Fibroblast of skin of abdomen (primary cell): ENCODE measurements at places on chromosomes 1 and 21.
A peak's percentile ranks its signal among the peaks of the same experiment; 100 is the strongest.

GRCh38 chr1:96538111-96538641, 183.4 kb upstream of the PTBP2 start:
- peak; percentile 80 for DNase-seq

DNA sequence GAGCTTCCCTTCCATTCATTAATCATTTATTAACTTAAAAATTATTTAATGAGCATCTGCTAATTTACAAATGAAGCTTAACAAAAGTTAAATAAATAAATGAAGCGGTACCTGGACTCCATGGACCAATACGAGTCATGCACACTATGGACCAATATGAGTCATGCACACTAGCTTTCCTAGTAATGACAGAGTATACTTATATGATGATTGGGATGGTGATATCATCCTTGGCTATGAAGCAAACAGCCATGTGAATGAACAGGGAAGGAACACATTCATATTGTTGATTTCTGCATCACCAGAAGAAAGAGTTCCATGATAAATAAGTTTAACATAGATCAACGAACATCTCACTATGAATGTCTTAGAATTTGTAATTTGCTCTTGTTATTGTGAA, 109.9 kb downstream of the SPAG17 start:
- DNase-seq: peak; percentile 63

DNA sequence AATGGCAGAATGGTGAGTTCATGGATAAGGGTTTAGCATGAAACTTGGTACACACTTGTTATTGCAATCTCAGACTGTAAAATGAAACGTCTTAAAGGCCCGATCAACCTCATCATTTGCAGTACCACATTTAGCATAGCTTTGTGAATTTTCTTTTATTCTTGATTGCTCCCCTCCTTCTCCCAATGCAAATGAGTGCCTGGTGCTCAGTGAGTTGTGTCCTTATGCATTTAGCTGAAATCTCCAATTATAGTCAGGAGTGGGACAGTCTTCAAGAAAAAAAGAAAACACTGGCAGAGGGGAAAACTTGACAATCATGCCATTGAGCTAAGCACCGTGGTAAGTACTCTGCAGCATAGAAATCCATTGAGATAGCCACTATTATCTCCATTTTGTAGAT, 161.0 kb upstream of the HMCN1 start:
- no peak for DNase-seq

GRCh38 chr1:162022626-162023025, 1.0 kb downstream of the OLFML2B start:
- no peak for DNase-seq

DNA sequence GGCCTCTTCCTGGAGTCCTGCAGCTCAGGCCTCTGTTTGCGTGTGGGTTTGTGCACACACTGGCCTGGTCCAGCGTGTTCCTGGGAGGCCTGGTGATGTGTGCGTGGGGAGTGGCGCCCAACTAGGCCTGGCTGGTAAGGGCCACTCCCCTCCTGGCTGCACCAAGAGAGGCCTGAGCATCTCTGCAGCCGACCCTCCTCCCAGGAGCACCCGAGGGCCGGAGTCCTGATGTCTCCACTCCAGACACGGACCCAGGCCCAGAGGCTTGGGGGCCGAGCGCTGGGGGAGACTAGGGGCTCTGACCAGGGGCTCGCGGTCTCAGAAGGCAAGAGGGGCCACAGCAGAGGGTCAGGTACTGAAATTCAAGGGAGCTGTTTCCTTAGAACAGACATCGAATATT, 33.3 kb downstream of the MORN1 start:
- DNase-seq: no peak

GRCh38 chr21:46220275-46220810, 8.2 kb downstream of the LSS start:
- DNase-seq: no peak

GRCh38 chr21:45639206-45640000, 4.1 kb upstream of the PCBP3 start:
- no peak for DNase-seq

DNA sequence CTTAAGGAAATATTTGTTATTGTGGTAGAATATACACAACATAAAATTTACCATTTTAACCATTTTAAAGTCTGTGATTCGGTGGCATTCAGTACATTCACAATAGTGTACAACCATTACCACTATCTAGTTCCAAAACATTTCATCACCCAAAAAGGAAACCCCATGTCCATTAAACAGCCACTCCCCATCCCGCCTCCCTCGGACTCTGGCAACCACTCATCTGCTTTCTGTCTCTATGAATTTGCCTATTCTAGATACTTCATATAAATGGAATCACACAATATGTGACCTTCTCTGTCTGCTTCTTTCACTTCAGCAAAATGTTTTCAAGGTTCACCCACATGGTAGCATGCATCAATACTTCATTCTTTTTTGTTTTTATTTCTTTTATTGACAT, 51.3 kb downstream of the PTP4A2 start:
- no peak for DNase-seq

DNA sequence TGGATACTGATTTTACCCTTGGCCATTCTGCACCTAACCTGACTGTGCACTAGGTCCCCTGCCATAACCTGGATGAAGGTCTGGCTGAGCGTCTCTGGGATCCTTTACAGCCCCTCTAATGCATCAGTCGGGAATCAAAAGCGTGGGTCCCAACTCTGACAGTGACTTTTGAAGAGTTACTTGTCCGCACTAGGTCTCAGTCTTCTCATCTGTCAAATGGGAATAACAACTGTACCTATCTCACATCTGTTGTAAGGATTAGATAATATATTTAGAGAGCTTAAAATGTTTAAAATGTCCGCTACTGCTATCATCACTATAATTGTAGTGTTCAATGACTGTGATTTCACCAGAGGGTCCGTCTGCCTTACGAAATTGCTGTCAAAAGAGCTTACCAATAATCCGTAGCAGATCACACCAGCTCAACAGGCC, 746 bp downstream of the TADA1 start:
- no peak for DNase-seq

- no peak for DNase-seq
Measured at GRCh38 chr1:228148196-228148861, 1.4 kb upstream of the GJC2 start.

DNA sequence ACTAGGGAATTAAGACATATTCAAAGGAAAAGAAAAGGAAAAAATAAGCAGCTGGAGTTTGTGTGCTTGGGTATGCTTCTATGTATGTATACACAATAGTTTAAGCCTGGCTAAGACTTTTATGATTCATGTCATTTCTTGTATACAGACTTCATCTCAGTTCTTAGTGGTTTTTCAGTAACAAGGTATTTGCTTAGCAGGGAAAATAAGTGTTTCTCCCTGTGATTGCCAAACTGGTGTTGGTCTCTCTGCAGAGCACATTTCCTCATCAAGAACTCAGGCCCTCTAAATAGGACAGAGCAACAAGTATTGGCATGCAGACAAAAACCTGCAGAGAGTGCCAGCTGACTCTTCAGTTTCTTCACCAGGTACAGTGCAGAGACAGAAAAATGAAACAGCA, 484.4 kb upstream of the ZRANB2 start:
- peak; percentile 22 for DNase-seq

GRCh38 chr21:25960402-25960801, 210.2 kb downstream of the APP start:
- no peak for DNase-seq

DNA sequence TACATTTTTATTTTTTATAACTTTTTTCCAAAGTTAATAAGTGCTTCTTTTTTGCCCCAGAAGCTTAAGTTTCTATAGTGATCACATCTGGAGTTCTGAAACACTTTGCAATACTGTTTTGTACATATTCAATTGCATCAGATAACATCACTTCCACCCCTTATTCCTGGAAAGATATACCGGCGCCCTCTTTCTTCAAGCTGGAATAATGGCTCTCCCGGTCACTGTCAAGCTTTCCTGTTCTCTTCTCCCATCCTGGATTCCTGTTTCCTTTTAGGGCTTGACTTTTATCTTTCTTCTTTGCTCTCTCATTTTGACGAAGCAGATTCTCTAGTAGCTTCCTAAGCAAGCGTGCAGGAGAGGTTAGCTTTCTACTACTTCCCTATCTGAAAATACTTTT, 1866.8 kb downstream of the MRPL39 start:
- DNase-seq: no peak

- no peak for DNase-seq
Measured at GRCh38 chr1:192350356-192350755, 33.6 kb downstream of the RGS21 start.

- DNase-seq: peak; percentile 52
Measured at GRCh38 chr1:84687714-84688462, 2.4 kb downstream of the SSX2IP start.

DNA sequence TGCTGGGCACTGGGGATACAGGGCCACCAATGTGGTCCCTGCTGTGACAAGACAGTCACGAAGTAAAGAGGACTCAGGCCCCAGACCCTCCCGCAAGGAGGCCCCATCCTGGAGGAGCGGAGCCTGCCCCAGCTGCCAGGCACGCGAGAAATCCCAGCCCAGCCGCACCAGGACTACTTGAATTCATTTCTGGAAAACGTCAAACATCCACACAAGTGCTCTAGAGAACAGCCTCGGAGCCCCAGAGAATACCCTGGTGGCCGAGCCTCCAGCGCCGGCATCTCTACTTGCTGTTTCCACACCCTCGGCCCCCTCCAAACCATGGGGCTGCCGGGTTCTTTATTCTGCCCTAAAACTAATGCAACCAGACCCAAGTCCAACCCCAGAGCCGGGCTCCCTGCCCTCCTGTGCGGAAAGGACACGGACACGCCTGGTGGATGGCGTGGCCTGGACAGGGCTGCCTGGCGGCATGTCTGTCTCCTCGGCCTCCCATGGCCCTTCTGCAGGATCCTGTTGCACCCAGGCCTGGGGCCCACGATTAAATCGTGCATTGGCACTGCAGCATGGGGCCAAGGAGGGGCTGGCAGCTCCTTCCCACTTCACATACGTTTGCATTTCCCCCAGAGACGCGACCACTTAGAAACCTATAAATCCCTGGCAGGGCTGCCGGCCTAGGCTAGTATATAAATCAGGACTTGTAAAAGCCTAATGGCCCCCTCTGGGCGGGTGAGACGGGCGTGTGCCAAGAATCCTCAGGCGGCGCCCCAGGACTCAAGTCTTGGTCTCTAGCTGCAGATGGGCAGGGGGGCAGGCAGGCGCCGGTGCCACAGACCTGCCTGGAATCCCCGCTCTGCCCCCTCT, 41.2 kb downstream of the DMRTB1 start:
- no peak for DNase-seq

- DNase-seq: no peak
Measured at GRCh38 chr1:86541859-86542258, 5.0 kb upstream of the CLCA4 start.

DNA sequence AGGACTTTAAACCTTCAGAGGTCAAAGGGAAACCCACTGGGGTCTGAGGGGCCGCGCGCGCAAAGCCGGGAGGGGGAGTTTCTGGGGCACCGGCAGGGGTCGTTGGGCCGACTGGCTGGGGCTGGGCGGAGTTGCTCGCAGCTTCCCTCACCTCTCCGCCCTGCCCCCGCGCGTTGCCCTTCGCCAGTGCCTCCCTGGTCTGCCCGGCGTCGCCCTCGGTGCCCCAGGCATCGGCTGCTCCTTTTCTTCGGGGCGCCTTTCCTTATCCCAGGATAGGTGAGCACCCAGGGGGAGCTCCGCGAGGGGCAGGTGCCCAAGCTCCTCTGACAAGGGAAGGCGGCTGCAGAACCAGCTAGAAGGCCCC, 390 bp upstream of the NGF start:
- no peak for DNase-seq

GRCh38 chr1:43783671-43784205, 76.4 kb downstream of the ST3GAL3 start:
- no peak for DNase-seq

DNA sequence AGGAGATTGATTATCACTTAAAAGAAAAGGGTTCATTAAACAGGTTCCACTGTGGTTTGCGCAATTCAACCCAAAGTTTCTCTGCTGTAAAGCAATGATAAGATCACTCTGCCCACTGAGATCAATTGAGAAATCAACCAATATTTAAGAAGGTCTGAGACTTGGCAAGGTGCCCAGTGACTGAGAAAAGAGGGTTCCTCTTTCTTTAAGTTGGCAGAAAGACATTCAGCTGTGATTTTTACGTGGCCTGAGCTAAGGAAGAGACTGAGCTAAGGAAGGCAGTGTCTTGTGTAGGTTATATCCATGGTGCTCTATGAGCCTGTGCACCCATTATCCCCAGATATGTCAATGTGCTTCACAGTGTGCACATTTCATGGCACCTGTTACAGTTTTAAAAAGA, 344.1 kb downstream of the DISC1 start:
- no peak for DNase-seq

- peak; percentile 96 for DNase-seq
Measured at GRCh38 chr1:59730759-59731478, 83.8 kb upstream of the HOOK1 start.

DNA sequence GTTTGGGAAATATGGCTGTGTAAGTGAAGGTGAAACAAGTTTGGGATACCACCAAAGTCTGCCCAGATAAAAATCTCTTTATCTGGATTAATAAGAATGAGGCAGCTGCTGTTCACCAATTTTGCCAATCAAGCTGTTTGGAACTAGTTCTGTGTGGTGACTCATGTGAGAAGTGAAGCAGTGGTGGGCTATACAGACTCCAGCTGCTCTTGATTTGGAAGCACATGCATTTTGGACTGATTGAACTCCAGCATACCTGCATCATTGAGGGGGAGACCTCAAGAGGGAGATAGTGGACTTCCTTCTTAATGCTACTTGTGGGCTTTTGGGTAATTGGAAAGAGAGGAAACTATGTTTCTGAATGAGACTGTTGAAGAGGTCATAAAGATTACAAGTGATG, 99.2 kb upstream of the B3GALT2 start:
- DNase-seq: peak; percentile 62

DNA sequence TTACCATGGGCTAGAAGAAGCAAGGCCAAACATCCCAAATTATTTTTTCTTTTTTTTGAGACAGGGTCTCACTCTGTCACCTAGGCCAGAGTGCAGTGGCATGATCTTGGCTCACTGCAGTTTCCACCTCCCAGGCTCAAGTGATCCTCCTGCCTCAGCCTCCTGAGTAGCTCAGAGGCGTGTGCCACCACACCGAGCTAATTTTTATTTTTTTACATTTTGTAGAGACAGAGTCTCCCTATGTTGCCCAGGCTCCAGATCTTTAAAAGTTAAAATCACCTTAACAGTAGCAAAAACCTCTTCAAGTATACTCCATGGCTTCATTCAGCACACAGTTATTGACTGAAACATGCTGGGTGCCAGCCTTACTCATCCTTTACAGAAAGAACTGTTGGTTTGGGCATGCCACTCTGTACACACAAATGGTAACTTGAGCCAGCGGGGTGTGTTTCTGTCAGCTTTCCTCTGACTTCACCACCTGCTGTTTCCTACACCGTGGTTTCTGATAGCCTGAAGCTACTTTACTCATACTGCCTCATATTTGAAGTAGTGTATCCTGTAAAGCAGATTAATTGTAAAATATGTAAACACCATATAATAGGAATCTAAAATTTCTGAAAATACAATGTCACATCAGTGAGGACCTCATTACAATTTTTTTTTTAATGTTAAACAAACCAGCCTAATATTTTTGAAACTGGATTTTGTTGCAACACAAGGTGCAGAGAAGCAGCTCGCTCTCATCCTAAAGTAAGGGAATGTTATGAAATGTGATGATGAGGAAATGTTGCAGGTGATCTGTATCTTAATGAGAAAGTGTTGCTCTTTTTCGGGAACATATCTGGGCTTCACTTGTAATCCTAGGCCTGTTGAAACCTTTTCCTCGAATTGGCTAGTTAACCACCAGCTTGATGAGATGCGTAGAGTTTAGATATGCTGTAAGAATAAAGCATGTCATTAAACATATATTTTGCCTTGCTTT, 113.9 kb downstream of the ATP5PO start:
- DNase-seq: no peak
